Activated CD4-positive, alpha-beta memory T cell treated with anti-CD3 and anti-CD28 coated beads for 36 hours (primary cell): ENCODE measurements at places on chromosomes 5 and 9. TPM values are rescaled to one million over a fixed set of nuclear protein-coding genes. Genes with fewer than 3 reads are reported as not detected.

GRCh38 chr9:69412741-69413150 is 87.7 kb downstream of the ENTREP1 start:
- no peak for DNase-seq

- no peak for DNase-seq
Observed at GRCh38 chr5:173984218-173984617, 4.8 kb upstream of the C5orf47 start.

GRCh38 chr5:79992891-79993657 is 2.0 kb upstream of the MTX3 start:
- no peak for DNase-seq

DNA sequence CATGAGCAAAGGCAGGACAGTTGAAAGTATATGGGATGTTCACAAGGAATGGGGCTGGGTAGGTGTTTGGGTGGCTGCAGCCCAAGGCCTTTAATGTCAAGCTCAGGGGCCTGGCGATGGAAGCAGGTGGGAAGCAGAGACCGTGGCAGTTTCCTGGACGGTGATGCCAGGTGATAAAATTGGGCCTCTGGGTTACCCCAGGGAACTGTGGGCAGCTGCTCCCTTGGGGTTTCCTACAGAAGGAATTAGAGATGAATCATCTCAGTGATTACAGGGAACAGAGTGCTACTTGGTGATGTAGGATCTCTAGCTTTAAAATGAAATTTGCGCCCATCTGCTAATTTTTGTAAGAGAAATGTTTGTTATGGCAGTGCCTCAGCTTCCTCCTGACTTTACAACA is 39.2 kb downstream of the TSTD2 start:
- DNase-seq: no peak

DNA sequence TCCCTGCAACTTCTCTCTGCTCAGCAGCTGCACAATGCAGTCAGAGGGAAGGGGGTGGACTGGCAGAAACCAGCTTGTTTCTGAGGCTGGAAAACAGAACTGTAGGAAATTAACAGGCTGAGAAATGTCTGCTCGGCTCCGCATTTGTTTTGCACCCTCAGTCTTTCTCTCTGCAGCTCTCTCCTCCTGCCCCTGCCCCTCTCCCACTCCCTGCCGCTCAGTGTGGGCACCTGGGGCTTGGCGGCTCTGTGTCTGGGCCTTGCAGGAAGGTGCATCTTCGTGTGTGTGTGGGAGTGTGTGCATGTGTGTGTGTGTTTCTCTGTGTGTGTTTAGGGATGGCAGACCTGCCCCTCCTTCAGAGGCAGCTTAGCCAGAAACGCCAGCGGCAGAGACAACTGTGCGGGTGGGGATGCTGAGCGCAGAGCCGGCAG is 53.0 kb downstream of the PCDH1 start:
- DNase-seq: no peak

GRCh38 chr9:24144796-24145195 is 318.8 kb upstream of the ELAVL2 start:
- DNase-seq: no peak

GRCh38 chr5:410911-411517 is 32.0 kb upstream of the EXOC3 start:
- DNase-seq: no peak

GRCh38 chr5:108093186-108093585 is 288.7 kb downstream of the FBXL17 start:
- no peak for DNase-seq

DNA sequence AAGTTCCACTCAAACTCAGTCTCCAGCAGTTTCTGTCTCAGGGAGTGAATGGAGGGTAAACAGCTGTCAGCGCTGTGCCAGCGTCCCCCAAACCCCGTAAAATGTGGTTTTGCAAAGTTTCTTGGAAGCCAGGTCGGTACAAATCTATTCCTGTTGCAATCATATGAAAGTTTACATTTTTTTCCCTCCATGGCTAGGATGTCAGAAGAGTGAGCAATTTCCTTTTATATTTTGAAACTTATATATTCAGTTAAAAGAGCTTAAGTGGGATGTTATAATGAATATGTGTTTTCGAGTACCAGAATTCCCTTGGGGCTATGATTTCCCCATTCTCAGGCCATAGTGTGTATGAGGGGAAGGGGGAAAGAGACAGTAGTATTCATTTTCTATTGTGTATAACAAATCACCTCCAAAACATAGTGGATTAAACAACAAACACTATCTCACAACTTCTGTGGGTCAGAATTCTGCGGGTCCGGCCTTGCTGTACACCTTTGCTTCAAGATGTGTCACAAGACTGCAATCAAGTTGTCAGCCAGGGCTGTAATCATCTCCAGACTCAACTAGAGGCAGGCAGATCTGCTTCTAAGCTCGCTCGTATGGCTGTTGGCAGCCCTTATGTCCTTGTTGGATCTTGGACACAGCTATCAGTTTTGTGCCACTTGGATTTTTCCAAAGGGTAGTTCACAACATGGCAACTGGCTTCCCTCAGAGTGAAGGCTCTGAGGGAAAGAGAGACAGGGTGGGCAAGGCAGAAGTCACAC is 107.4 kb downstream of the SNX18 start:
- DNase-seq: no peak

DNA sequence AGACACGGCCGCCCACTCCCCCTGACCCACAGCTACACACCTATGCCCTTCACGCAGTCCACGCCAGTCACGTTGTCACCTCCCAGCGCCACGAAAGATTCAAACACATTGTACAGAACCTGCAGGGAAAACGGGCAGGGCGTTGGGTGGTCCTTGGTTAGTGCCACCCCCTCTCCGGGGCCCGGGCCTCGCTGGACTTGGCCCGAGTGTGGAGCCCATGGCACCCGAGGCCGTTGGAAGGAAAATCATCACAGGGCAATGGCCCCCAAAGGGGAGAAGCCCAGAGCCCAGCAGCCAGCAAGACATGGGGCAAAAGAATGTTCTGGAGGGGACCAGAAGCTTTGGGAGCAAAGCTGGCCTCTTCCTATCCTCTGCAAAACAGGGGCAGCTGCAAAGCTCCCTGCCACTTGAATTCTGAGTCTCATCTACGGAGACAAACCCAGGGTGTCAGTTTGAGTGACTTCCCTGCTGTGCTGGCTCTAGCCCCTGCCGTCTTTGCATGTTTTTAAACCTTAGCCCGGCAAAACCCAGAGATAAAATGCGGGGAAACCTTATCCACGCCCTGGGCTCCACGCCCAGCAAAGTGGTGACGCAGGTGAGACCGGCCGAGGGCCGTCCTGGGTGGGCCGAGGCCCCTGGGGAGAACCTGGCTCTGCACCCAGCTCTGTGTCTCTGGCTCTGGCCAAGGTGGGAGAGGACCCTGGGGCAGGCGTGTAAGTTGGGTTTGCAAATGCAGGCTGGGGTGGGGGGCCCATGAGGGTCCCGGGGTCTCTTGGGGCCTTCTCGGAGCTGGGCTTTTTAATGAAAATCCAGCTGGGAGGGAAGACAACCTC is 38.9 kb downstream of the SLC9A3 start:
- no peak for DNase-seq

GRCh38 chr5:172725273-172725672 is 45.7 kb downstream of the DUSP1 start:
- no peak for DNase-seq

GRCh38 chr5:76638479-76638878 is 15.3 kb upstream of the F2RL2 start:
- DNase-seq: no peak

DNA sequence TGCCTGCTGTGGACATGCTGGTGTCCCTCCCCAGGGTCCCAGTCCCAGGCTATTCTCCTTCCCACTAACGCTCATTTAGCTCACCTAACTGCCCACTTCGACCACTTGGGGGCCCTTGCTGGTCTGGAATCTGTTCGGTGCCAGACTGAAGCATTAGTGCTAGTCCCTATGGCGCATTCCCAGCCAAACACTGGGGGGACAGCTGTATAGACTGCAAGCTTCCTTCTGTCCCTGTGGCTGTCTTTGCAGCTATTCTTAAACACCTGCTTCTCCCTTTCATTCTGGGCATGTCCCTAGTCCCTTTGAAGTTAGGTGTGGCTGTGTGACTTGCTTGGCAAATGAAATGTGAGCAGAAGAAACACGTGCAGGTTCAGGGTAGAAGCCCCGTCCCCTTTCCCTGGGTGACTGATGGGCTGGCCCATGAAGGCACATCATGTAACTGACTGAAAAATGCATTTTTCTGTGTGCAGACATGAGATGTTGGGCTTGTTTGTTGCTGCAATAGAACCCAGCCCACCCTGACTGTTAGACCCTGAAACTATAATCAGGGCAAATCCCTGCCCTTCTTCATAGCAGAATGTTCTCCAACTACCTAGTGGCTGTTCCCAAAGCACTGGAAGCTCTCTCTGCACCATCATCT is 134.4 kb downstream of the BARX1 start:
- DNase-seq: no peak

Gene NDOR1
- 31.3 TPM for total RNA-seq

Gene PDZD2
- not detected for total RNA-seq

Gene DDX4
- not detected for total RNA-seq

Gene ENC1
- 0.29 TPM for total RNA-seq
